ENCODE measurements at places on chromosomes 16 and 17.
A peak's percentile ranks its signal among the peaks of the same experiment; 100 is the strongest.

DNA sequence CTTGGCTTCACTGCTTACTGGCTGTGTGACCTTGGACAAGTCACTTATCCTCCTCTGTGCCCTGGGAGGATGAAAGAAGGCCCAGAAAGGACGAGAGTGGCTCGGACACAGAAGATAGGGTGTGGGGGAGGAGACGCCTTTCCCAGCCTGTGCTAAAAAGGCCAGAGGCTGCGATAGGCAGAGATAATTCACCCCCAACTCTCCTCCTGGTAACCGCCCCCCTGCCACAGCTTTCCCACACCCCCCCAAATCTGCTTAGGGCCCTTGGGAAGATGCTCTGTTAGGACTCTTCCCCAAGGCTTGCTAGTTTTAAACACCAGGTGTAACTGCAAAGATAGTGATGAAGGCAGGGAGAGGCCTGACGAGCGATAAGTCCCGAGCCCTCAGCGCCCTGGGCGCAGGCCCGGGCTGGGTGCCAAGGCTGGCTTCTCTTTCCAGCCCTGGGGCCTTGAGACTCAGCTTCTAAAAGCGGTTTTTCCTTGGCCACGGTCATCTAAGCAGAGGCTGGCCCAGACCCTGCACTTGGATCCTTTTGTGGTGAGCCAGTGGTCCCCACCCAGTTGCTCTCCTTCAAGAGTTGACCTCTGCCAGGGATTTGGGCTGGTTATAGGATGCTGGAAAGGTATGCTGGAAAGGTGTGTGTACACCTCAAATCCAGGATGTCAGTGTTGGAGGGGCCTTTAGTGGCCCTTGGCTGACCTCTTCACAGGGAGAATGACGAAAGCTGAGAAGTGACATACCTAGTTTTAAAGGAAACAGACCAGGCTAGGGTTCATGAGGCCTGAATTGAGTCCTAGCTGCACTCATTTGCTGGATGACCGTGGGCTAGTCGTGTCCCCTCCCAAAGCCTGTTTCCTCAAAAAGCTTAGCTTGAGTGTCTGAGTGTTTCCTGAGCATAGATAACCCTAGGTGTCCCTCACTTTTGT lies 3.4 kb upstream of the PPP1R9B start:
- no peak for DNase-seq

DNA sequence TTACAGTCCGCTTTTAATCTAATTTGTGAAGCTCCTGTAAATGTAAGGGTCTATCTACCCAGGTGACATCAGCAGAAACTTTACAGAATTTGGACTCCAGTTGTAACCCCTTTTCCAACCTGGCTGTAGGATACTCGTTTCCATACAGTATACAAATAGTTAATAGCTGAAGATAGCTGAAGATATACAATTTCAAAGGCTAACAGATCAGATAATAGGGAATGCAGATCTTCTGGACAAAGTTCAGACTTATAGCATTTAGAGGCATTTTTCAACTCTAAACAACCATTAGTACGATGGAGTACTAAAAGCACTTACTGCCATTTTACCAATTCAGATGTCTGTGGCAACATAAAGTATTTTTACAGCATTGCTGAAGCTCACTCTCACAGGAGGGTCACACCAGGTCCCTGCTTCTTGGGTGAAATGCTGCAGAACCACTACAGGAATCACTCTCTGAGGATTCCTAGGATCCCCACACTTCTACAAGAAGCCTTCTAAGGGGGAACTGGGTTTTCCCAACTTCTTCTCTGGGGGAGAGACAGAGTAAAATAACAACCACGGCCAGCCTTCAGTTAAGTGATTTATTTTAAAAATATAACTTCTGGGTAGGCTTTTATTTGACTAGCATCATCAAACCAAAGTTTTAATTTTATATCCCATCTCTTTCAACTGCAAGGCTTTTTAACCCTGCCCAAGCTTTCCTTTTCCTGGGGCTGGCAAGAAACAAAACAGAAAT lies 2.9 kb downstream of the VEZF1 start:
- no peak for DNase-seq

DNA sequence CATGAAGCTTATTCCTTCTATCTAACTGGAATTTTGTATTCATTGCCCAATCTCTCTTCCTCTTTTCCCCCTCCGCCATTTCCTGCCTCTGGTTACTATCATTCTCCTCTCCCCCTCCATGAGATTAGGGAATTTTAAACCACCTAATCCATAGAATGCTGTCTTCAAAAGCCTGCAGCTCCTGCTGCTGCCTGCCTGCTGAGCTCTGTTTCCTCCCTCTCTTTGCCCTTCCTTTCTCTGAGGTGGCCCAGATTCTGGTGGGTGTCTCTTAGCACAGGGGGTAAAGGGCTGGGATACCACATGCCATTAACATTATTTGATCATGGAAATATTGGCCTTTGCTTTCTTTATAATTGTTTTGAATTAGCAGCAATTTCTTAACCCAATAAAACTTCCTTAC lies 241.6 kb downstream of the CNTNAP4 start:
- no peak for DNase-seq

DNA sequence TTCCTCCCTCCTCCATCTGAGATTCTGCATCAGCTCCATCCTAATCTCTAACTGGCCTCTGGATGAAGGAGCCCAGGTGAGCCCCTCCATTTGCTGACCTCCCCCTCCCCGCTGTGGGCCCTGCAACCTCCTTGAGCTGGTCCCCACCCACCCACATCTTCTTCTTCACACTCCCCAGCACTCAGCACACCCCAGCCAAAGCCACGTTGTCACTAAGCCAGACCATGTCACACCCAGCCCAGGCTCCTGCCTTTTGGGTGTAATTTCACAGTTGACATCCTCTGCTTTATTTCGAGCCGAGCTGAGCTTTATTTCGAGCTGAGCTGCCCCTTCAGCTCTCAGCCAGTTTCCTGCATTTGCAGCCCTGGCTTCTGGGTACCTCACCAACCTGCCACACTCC lies 282.7 kb upstream of the TNRC6C start:
- DNase-seq = no peak

- no peak for DNase-seq
Measured at GRCh38 chr16:89450537-89450936, 39.8 kb downstream of the ANKRD11 start.

DNA sequence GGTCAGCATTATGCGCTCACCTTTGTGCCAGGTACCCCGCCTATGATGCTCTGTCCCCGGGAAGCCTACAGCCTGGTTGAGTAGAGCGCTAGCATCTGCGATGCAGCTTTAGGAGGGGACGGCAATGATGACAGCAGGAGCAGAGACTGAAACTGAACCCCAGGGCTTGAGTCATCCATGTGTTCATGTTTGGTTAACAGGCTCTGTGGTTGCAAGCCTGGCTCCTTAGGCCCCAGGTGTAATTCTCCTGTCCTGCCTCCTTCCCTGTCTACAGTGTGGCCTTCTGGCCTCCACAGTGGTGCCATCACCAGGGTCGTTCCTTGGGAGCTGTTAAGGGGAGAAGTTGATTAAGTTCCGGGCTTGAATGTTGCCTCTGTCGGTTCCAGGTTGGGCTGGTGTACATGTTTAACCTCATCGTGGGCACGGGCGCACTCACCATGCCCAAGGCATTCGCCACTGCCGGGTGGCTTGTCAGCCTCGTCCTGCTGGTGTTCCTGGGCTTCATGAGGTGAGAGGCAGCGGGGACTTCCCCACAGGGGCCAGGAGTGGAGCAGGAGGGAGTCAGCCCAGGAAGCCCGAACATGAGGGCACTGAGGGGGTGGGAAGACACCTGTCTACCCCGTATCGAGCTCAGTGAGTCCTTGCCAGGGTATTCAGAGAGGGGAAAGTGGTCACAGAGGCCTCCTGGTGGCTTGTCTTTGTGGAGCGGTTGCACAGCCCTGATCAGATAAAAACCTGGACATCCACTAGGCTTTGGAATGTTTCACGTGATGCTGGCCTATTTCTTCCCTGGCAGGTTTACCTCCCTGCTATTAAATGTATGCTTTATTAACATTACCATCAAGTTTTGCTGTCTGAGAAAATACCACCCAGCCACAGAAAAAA lies 9.2 kb upstream of the NAT9 start:
- DNase-seq = peak; percentile 26

DNA sequence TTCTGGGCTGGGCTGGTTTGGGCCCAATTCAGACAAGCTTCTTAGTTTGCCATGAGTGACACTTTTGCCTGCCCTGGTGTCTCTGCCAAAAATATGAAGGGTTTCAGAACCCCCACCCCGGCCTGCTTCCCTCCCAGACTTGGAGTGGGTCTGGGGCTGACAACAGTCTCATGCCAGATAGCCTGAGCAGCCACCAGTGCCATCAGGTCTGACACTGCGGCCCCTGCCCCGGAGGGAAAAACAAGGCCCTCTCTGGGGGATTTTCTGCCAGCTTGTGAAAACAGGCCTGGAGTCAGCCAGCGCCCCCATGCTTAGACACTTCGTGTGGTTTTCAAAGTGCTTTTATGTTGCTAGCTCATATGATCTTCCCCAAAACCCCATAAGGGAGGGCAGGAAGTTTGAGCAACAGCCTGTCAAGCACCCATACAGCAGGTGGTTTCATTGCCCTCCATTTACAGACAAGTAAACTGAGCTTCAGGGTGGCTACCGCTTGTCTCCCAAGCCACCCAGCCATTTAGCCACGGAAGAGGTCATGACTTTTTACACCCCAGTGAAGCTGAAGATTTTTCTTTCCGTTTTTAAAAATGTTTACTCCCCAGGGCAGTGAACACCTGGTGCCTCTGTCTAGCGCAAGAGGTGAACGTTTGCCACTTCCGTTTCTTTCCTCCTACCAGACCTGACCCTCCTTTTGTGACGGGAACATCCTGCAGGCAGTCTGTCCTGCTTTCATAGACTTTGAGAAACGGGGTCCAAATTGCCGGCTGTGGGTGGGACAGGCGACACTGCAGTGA lies 300.6 kb downstream of the SEC14L1 start:
- peak; percentile 77 for DNase-seq

GRCh38 chr16:27400751-27401620 lies 988 bp upstream of the IL21R start:
- DNase-seq = no peak

DNA sequence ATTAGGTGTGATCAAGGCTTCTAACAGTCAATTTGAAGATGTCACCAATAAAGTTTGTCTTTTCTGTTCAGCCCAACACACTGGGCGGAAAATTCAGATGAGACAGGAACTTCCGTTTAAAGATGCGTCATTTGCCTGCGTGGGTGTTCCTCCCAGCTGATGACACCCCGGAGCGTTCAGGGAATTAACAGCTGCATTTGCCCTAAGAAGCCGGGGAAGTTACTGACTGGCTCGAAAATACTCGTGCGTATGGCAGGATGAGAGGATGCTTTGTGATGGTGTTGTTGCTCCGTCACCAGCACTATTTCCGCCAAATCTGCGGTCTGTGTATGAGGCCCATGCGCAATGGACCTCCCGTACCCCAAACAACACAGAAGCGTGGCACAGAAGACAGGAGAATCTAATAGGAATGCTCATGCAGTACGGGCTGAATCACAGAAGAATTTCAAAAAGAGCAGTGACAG lies 11.9 kb upstream of the PVALEF start:
- no peak for DNase-seq

DNA sequence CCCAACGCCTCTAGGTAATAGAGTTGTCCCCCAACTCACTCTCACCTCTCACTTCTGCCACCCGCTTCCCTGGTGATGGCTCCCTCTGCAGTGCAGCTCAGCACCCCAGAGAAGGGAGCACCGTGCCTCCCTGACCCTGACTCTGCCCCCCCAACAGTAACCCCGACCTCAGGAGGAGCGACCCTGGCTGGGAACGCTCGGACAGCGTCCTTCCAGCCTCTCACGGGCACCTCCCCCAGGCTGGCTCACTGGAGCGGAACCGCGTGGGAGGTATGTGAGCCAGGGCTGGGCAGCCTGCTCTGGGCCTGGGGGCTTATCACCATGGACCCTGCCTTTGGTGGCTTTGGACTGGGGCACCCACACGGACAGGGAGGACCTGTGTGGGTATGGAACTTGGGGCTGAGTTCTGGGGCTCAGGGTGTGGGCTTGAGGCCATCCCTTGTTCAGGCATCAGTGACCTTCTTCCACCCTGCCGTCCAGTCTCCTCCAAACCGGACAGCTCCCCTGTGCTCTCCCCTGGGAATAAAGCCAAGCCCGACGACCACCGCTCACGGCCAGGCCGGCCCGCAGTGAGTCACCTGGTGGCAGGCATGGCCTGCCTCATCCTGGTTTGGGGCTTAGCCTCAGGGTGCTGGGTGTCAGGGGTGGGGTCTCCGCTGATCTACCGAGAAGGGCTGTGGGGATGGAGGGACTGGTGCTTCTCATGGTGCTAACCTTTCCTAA lies 6.7 kb upstream of the C17orf107 start:
- DNase-seq = no peak

GRCh38 chr17:48026502-48027321 lies 10.9 kb downstream of the COPZ2 start:
- peak; percentile 84 for DNase-seq

DNA sequence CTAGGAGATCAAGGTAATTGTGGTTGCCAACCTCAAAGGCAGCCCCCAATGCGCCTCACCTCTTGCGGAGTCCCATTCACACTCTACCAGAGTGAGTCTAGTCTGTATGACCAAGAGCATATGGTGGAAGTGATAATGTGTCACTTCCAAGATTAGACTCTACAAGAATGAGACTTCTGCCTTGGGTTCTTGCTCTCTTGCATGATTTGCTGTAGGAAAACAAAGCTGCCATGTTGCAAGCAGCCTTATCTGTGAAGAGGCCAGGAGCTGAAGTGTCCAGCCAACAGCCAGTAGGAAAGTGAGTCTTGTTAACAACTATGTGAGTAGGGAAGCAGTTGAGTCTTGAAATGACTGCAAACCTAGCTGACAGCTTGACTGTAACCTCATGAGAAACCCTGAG lies 3.4 kb downstream of the TERF2 start:
- DNase-seq = no peak

DNA sequence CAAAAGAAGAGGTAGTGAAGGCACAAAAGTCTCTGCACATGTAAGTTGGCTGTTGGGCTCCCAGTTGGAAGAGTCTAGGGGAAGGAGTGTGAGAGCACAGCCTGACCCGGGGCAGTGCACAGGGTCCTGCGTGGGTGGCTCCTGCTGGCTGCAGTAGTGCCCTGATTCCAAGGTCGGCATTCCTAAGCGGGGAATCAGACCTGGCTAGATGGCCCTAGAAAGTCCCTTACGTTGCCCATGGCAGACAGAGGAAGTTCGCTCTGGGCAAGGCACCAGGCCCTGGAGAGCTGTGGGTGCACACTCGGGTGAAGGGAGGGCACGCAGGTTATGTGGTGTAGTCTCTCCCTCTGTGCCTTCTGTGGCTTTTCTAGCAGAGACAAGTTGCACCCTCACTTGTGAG lies 22.8 kb upstream of the SLC5A11 start:
- no peak for DNase-seq

- no peak for DNase-seq
Measured at GRCh38 chr17:74515941-74516340, 15.3 kb downstream of the CD300LB start.

DNA sequence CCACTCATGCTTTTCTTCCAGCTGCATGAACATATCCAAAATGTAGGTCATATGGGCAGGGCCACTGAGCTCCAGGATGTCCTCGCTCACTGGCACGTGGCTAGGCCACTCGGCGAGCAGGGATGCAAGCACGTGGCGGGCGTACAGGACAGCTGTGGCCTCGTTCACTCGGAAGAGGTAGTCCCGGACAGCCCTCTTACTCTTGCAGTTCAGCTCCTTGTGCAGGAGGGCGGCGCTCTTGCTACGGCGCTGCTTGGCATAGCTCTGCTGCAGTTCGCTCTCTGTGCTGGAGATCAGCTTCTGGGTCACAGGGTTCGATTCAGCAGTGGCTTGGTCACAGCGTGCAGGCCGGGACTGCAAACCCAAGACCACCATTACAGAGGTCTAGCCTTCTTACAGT lies 53.1 kb upstream of the ATP2A3 start:
- no peak for DNase-seq

GRCh38 chr17:11391134-11391533 lies 150.1 kb downstream of the SHISA6 start:
- no peak for DNase-seq

- no peak for DNase-seq
Measured at GRCh38 chr17:34067011-34067410, 188.1 kb upstream of the CCL2 start.

GRCh38 chr16:4303973-4304372 lies 11.9 kb upstream of the GLIS2 start:
- no peak for DNase-seq
